T47D (cell line): ENCODE measurements at places on chromosomes 3 and 15.

DNA sequence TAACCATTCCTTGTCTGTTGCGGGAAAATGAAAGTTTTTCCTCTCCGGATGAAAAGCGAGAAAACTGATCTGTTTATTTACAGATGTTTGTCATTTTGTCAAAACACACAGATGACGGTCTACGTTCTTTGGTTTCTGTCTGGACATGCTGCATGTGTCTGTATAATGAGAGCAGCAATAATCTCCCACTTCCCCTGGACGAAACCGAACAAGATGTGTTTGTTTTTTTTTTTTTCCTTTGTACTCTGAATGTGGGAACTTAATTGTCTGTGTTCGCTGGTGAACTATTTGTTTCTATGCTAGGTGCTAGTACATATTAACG is 33.6 kb downstream of the PTPRG start:
- DNase-seq, result no peak

DNA sequence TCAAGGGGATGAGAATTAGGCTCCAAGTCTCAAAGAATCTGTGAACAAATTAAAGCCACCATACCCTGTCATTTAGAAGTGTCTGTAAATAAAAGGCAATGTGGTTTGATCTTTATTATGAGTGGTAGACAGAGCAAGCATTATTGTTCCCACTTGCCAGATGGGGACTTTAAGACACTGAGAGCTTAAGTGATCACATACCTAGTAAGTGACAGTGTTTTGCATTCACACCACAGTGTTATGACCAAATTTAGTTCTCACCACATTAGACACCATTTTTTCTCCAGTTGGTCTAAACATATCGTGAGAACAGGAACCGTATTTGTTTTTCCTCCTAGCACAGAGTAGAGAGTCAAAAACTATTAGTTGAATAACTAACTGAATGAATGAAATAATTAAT is 13.2 kb upstream of the ZBED2 start:
- no peak for DNase-seq

DNA sequence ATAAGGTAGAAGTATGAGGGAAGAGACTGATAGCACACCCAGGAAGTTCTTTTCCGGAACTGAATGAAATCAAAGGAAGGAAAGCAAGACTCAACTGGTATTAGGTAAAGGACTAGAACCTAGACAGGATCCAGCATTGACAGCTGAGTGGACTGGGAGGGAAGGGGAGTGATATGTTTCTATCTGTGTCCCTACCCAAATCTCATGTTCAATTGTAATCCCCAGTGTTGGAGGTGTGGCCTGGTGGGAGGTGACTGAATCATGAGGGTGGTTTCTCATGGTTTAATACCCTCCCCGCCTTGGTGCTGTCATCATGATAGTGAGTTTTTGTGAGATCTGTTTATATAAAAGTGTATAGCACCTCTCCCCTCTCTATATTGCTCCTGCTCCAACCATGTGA is 415.9 kb upstream of the KCNMB2 start:
- no peak for DNase-seq

GRCh38 chr3:32303399-32303747 is 64.9 kb downstream of the CMTM8 start:
- no peak for DNase-seq

DNA sequence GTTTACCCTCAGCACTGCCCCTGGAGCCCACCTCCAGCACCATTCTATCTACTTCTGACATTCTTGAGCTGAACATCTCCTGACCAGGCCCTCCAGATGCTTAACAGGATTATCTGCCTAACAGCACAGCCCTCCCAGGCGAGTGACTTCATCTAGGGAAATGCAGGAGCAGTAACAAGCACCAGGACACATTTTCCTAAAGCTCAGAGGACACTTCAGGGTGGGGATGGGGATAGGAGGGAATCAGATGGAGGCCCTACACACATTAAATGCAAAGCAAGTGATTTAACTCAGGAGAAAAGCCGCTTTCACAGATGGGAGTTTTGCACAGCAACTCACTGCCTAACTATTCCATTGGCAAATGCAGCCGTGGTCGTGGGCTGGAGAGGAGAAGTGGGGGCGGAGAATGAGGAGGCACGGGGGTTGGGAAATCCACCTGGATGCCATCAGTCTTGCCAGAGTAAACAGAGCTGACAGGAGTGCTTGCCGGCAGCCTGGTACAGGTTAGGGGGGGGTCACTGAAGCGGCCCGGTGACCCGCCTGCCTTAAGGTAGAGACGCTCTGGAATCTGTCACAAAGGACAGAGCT is 21.3 kb upstream of the BNC1 start:
- DNase-seq, result no peak

GRCh38 chr15:77759896-77760592 is 127.3 kb upstream of the LINGO1 start:
- DNase-seq, result no peak
